ENCODE measurements at places on chromosomes 16 and 17.

DNA sequence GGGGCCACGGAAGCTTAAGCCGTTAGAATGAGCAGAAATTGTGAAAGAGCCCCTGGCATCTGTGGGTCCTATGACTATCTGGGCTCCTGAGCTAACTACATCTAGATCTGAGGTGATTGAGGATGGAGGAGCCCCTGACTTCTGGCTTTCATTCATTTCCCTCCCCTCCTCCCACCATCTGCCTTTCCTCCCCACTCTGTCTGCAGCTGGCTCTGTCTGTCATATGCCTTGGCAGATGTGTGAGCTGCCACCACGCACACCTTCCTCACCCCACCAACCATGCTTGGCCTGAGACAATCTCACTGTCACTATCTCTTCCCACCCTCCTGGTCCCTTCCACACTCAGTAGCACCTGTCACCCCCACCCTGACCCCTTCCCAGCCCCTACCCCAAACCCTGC, 5.1 kb downstream of the CD300E start:
- no peak for DNase-seq

- DNase-seq: no peak
These were observed 8.9 kb downstream of the CPPED1 start for GRCh38 chr16:12794486-12795387.

GRCh38 chr16:30051518-30051917, 14.0 kb upstream of the ALDOA start:
- no peak for DNase-seq

DNA sequence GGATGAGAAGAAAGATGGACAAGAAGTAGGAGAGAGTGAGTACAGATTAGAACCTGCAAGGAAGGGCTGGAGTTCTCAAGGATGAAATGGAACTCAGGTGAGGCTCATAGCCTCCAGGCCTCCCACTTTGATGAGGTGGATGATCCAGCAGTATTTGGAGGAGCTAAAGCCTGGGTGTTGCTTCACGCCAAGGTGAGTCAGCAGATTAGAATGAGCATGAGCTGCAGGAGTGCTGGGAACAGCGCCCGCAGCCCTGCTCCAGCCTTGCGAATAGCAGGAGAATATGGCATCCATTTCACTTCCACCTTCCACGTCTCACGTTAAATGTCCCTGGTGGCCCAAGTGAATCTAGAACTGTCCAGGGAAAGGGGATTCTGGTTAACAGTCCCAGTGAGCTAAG, 94.4 kb upstream of the CPHXL start:
- DNase-seq: no peak

DNA sequence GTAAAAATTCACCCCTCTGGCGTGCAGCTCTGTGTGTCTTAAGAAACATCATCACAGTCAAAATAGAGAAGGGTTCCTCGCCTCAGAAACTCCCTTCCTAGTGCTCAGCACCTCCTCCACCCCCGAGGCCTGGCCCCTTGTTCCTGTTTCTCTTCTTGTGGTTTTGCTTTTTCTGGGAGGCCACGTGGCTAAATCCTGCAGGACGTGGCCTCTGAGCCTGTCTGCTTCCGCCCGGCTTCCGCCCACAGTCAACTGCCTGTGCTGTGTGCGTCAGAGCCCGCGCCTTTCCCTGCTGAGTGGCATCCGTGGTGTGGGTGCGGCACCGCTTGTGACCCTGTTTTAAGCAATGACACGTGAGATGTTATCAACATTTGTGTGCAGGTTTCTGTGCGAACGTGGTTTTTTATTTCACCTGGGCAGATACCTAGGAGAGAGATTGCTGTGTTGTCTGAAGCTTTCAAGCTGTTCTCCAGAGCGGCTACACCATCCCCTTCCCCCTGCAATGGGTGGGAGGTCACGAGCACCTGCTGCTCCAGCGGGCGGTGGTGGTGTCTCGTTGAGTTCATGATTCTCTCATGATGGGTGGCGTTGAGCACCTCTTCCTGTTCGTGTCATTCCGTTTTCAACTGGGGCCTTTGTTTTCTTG, 21.7 kb downstream of the ACSF3 start:
- peak; percentile 44 for DNase-seq

DNA sequence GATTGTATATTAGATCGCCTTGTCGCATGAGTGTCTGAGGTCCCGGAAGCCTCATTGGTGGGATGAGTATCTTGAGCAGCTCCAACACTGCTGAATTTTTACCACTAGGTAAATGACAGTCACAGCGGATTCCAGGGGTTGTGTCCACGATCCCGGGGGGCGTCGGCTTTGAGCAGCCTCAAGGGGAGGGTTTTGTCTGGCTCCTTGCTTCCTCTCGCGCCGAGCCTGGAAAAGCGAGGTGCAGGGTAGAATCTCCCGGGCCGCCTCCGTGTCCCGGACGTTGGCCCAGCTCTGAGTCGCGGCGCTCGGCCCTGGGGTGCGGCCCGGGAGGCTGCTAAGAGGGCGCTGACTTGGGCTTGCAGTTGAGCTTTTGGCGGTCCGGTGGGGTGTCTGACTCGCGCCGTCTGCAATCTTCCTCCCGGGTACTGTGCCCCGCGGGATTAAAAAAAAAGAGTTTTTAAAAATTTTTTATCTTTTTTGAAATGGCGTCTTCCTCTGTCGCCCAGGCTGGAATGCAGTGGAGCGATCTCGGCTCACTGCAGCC, 4.5 kb downstream of the OR1F1 start:
- no peak for DNase-seq

- DNase-seq: peak; percentile 34
These were observed 54.9 kb downstream of the GNAO1 start for GRCh38 chr16:56246051-56246817.

DNA sequence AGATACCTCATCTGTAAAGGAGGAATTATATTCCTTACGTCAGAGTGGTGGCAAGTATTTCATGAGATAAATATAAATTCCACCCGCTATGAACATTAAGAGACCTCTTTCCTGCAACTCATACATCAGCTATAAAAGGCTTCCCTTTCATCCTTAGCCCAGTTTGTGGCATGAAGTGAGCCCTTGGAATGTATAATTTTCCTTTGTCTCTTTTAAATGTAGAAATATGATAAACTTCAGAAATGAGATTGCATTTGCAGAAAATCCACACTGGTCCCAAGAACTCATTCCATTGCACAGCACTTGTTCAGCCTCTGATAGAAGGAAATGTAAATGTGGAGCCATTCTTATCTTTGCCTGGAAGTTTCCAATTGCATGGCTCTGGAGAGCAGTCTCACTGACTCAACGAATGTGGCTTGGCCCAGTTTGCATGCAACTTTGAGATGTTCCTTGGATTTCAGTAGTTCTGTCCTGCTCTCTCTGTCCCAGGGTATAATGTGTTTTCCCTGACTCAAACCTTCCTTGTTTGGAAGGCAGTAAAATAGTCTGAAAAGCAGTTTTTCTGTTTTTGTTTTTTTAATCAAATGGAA, 746.4 kb downstream of the CDH11 start:
- DNase-seq: no peak

DNA sequence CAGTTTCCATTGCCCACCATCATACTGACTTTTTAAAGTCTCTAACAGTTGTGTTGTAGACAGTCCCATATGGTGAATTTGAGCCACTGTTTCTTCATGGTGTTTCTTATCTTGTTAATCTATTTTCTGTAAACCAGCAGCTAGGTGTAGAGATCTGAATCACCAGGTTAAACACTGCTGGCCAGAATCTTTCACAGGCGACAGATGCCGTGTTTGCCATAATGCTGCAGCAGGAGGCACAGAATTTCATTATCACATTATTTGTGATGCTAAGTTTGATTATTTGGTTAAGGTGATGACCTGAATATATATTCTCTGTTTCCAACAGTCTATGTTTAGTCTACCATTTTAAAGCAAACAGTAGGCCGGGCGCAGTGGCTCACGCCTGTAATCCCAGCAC, 11.5 kb upstream of the CNGB1 start:
- DNase-seq: no peak

GRCh38 chr17:16488186-16488967, 3.6 kb downstream of the LRRC75A start:
- DNase-seq: no peak

GRCh38 chr16:57988929-57989328, 11.5 kb downstream of the ZNF319 start:
- peak; percentile 52 for DNase-seq

- DNase-seq: no peak
These were observed 44.8 kb downstream of the TIMM22 start for GRCh38 chr17:1041746-1042145.

GRCh38 chr17:378068-378467, 25.5 kb upstream of the RPH3AL start:
- DNase-seq: no peak

DNA sequence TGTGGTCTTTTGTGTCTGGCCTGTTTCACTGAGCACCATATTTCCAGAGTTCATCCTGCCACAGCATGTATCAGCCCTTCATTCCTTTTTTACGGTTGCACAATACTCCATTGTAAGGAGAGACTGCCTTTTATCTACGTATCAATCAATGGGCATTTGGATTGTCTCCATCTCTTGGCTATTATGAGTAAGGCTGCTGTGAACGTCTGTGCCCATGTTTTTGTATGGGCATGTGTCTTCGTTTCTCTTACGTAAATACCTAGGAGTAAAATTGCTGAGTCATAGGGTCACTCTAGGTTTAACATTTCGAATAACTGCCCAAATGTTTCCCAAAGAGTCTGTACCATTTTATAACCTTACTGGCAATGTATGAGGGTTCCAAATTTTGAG, 202.8 kb upstream of the FOXF1 start:
- no peak for DNase-seq

DNA sequence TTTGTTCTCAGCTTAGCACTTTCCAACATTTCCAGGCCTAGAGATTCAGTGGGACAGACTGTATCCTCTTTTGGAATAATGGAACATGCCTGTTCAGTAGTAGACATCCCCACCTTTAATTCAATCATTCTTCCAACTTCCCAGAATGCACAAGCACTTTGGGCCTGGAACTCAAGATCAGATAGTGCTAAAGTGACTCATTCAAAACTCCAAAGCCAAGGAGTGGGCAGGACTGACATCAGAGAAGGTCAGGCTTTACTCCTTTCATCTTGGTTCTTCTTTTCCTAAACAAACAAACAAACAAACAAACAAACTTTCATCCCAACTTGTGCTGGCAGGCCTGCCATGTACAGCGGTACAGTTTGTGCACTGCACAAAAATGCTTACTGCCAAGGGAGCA, 172.0 kb downstream of the AXIN2 start:
- DNase-seq: no peak

GRCh38 chr16:10961231-10961630, 16.9 kb downstream of the CLEC16A start:
- DNase-seq: no peak

GRCh38 chr17:7575959-7576358, 3.5 kb upstream of the CD68 start:
- no peak for DNase-seq

DNA sequence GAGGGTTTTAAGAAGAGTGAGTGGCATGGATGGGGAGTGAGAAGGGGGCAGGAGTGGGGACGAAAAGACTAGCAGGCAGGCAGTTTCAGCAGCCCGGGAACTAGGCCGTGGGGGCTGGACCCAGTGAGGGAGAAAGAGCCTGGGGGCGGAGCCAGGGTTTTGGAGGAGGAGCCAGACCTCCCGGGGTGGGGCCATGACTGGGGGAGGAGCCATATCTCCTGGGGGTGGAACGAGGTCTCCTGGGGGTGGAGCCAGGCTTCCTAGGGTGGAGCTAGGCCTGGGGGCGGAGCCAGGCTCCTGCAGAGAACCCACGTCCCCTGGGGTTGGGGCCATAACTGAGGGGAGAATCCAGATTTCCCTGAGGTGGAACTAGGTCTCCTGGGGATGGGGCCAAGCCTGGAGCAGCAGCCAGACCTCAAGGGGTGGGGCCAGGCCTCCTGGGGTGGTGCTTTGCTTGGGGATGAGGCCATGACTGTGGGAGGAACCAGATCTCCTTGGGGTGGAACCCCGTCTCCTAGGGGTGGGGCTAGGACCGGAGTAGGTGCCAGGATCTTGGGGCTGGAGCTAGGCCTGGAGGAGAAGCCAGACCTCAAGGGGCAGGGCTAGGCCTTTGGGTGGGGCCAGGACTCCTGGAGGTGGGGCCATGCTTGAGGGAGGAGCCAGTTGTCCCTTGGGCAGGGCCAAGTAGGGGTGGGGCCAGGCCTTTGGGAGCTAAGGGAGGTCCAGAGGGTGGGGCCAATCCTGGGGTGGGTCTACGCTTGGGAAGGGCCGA, 41.7 kb upstream of the JPH3 start:
- DNase-seq: no peak

DNA sequence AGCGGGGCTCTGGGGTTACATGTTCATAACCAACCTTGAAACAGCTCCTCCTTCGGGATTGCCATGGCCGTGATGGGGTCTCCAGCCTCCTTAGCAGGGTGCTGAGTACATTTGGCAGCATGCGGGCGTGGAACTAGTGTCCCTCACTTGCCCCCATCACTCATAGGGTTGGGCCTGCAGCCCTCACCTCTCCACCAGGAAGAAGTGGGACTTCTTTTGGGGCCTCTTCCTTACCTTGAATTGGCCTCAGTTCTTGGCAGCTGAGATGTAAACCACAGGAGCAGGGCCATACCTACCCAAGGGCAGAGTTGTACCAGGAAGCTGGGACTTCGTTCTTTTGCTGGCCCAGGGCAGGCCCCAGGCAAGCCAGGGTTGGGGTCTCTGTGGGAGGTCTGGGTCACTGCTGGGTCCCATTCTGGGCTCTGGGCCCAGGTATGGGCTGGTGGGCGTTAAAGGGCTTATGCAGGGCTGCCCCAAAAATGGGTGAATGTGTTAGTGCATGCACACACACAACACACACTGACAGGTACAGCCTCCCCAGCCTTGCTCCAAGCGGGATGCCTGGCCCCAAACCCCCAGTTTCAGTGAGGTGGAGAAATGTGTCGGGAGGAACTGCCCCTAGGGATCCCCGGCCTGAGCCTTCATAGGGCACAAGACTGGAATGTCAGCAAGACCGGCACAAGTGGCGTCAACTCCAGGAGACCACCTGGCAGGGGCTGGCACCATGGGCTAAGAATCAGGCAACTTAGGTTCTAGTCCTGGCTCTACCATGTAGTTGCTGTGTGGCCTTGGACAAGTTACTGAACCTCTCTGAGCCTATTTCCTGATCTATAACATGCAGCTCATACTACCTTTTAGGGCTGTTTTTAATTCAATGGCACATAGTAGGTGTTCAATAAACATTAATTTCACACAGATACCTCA, 3.9 kb upstream of the KRT15 start:
- DNase-seq: no peak

DNA sequence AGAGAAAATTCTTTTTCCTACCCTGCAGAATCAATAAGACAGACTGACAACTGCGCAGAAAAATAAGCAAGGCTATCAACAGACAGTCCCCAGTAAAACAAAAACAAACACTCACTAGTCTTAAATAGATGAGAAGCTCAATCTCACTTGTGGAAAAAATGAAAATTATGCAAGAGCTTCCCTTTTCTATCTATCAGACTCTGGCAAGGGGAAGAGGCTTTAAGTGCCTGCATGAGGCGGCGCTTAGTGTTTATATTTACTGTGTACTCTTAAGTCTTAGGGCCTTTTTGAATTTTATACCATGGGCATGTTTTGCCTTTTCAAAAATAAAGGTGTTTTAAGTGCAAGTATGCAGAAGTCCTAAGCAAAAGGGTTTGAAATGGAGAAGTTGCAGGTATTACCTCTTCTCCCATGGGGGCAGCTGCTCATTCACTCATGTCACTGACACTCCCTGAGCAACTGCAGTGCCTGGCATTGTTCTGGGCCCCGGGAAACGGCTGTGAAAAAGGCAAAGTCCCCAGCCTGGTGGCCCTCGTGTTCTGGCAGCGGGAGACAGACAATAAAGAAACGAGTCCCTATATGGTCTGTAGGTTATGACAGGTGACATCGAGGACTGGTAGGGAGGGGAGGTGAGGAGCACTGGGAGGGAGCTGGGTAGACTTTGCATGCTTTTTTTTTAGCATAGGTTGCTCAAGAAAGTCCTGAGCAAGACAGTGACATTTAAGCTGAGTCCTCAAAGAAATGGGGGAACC, 35.2 kb downstream of the HSBP1 start:
- no peak for DNase-seq

All from anterior cingulate cortex (tissue), 58 donors.